ENCODE measurements at places on chromosomes 3 and 15.

DNA sequence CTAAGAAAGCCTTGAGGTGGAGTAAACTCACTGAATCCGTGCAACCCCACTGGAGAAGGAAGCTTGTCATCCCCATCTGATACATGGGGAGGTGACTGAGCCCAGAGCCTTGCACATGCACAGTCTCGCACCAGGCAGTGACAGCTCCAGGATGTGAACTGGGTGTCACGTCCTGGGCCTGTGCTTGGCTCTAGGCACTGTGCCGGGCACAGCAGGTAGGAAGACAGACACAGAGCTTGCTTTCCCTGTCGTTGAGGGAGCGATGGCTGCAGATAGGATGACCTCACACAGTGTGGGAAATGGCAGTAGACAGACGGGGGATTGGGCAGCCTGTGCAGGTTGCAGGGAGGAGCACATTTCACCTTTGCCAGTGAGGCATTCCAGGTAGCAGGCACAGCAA lies 12.2 kb upstream of the ATP2B2 start:
- DNase-seq: no peak

DNA sequence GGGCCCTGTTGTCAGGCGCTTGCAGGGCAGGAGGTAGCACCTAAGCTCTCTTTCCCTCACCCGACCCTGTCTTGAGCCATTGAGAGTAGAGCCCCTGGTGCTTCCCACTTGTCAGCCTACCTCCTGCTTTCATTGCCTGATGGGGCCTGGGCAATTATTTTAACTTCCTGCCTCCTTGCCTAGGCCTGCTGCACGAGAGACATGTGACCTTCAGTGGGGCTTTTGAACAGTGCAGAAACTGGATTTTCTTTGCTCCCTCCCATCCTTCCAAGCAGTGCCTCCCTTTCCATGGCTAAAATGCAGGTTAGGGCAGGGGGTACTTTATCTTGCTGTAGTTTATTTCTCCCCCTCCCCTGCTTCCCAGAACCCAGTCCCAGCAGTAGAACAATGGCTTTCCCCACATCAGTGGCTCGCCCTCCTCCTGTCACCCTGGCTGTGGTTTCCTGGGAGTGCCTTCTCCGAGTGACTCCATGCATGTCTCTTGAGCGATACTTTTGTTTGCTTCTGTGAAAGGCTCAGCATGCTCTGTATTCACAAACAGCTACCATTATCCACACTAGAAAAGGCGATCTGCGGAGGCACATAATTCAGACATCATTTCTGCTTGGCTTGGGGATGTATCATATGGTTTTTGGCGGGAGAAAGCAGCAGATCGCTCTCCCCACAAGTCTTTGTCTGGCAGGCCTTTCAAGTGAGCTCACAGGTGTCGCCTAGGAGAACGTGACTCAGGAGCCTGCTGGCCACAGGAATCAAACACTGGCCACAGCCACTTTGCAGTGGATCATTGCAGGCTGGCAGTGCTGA lies 24.1 kb downstream of the PDIA5 start:
- DNase-seq: peak; percentile 55

DNA sequence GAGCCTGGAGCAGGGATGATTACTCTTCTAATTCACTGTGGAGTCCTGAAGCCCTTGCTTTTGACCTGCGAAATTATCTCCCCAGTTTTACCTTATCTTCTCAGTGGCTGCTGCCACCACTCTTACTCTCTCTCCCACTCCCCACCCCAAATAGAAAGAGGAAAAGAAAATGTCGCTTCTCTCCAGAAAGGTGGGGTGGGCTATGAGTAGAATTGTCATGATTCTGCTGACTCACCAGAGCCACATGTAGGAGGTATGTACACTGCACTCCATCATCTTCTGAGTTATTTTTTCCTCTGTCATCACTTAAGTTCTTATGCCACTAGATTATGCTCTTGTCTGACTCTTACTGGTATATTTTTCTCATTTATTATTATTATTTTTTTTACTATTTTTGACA lies 43.9 kb upstream of the TMEM158 start:
- no peak for DNase-seq

DNA sequence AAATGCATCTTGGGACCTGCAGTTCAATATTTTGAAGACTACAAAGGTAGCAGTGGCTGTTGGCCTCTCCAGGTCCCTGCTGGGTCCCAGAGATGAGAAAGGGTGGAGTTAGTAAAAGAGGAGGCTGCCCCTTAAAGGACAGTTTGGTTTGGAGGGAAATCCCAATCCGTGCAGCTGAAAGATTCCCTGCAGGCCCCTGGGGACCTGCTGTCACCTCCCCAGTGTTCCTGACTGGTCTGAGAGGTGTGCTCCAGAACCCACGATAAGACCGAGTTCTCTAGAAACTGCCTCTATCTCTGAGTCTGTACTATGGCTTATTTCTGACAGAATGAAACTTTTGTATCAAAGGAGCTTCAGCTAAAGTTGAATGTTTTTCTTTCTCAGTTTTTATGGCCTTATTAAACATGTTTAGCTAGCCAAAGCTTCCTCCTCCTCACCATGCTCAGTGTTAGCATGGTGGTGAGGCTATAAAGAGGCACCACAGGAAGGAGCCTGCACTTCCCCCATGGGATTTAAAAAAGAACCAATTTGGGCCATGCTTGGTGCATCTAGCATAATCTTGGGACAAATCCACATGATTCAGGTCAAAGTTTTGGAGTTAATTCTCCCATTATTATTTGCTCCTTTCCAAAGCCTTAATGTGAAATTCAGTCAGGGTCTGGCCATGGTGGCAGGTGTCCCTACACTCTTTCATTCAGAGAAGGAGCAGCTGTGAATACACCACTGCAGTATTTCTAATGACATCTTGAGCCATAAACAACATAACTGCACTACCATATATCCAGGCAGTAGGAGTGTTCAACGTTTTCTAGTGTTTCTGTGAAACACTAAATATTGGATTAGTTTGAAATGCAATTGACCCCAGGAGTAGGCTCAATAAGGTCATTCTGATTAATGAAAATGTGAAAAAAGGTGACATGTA lies 74.4 kb downstream of the ATP1B3 start:
- no peak for DNase-seq

DNA sequence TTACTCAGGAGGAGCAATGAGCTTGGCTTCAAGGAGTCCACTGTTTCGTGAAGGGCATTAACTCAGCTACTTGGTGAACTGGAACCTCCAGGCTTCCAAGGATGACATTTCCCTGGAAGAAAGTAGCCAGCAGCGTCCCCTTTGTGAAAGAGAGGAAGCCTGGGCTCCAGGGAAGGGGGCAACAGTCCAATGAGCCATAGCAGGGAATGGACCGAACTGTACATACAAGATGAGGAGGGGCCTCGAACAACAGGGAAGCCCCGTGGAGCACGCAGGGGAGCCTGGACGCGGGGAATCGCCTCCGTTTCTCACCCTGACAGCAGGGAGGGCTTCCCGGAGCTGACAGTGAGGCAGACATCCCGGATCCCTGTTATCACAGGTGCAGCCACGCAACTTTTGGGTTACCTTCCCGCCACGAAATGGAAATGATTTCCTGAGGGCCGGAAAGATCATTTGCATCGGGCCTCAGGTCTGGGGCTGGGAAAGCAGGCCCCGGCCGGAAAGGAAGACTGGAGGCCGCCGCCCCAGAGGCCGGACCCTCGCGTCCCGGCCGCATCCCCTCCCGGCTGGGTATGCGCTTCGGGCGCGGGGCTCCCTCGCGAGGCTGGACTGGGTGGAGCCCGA lies 475 bp upstream of the SPINT1 start:
- no peak for DNase-seq

GRCh38 chr3:17088017-17088416 lies 203.3 kb downstream of the PLCL2 start:
- DNase-seq: no peak

GRCh38 chr3:153158961-153159735 lies 2.9 kb upstream of the RAP2B start:
- DNase-seq: peak; percentile 34

DNA sequence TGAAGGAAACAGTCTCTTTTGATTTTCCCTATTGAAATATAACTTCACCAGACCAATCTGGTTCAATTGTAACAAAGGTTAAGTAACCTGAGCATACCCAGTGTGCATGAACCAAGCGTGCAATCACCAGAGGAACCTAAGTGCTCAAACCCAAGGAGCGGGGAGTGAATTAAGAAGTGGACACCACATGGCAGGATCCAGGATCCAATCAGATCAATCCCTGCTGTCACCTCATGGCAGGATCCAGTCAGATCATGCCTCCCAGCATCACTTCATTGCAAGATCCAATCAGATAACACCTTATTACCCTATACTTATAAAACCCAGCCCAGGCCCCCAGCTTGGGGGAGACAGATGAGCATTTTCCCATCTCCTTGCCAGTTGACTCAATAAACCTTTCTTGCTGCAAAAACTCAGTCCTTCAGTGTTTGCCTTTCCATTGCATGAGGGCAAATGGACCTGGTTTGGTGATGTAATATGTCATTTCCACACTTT lies 38.9 kb upstream of the RNU6-1 start:
- DNase-seq: no peak

DNA sequence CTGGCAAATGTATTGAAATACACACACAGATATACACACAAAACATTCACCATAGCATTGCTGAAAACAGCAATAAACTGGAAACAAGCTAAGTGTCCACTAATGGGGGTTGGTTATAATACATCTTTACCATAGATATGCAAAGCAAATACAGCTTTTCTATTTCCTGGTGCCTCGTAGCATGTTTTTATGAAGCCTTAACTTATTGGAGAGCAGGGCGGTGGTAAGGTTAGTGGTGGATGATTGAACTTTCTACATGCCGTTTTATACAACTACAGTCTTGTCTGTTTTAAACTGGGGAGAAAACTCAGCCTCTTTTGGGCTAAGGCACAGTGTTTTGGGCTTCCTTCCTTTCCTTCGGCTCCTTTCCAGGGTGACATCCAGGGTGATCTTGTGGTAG lies 104.5 kb downstream of the NR2F2 start:
- no peak for DNase-seq

- no peak for DNase-seq
These were observed 58.1 kb downstream of the DNAH1 start for GRCh38 chr3:52374173-52374572.

GRCh38 chr15:54843006-54843405 lies 353.7 kb downstream of the RSL24D1 start:
- no peak for DNase-seq

DNA sequence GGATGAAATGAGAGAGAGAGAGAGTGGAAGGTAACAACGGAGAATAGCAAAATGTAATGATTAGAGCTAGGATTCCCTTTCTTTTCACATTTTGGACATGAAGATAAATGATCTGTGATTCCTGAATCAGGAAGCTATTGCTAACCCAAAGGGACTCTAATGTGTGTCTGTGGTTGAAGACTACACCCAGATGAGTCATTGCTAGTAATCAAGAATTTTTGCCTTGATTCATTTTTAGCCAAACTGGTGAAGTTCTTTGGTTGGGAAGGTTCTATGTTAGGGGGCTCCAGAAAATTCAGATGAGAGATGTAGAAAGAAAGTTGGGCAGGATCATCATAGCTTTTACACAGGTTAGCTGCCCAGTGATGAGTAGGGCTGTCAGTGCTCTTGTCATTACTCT lies 116.4 kb downstream of the DUT start:
- DNase-seq: peak; percentile 45

DNA sequence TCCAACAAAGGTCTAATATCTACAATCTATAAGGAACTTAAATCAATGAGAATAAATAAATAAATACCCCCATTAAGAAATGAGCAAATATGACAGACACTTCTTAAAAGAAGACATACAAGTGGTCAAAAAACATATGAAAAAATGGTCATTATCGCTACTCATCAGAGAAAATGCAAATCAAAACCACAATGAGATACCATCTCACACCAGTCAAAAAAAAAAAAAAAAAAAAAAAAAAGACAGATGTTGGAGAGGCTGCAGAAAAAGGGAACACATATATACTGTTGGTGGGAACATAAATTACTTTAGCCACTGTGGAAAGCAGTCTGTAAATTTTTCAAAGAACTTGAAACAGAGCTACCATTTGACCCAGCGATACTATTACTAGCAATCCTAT lies 31.6 kb upstream of the OR5H6 start:
- DNase-seq: no peak

GRCh38 chr3:27596334-27596841 lies 112.2 kb upstream of the SLC4A7 start:
- peak; percentile 91 for DNase-seq

DNA sequence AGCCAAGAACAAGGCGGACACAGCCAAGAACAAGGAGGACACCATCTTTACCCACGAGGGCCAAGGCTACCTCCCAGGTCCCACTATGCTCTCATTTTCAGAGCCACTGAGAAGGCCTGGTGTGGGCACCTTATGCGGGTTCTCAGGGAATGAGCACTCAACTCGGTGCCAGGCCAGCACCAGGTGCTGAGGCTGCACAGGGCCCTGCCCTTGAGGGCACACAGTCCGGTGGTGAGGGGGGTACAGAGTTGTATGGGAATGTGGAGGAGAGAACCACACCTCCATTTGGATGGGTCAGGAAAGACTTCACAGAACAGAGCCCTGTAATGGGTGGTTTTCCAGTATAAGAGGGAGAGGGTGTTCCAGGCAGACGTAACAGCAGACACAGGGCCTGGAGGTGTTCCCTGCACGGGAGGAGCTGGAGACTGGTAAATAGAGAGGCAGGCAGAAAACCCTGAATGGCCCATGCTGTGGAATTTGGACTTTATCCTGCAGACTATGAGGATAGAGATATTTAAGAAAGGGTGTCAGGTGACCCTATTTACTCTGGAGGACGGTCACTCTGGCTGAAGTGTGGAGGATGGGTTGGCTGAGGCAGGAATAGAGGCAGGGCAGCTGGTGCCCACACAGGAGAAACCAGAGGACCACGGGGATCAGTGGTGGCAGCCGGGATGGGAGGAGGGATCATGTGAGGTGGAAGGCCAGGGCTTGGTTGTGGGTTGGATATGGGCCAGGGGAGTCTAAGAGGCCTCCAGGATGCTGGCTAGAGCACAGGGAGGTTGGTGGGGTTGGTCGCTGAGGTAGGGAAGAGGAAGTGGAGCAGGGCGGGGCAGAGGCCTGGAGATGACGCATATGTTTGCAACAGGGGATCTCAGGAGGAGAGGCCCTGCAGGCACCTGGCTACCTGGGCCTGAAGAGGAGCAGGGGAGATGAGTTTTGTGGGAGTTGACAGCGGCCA lies 34.6 kb downstream of the CRABP1 start:
- DNase-seq: peak; percentile 36

GRCh38 chr15:65470866-65471265 lies 46.6 kb downstream of the DPP8 start:
- DNase-seq: no peak

- DNase-seq: no peak
These were observed 124.3 kb downstream of the CTNNB1 start for GRCh38 chr3:41323467-41324155.

DNA sequence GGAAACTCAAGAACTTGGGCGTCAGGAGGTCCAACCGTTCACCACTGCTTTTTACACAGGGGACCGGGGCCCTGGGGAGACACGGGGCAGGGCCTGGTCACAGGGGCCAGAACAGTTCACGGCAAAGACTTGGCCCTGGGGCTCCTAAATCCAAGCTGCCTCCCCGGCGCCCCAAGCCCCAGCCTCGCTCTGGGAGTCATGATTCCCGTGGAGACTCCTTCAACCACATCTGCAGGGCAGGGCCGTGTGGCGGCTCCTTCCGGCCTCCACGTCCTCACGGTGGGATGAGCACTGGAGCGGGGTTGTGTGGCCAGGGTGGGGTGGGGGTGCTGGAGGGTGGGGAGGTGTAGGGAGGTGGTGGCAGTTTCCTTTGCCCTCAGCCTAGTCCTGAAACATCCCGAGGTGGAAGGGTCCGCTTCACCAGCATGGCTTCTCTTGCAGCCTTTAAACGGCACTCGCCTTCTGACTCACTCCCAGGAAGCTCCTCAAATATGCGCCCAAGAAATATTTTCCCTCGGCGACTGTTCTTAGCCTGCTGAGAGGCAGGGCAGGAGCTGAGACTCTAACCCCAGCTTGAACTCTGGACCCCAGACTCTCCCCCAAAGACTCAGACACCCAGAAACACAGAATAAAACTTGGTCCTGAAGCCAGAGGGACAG lies 1.8 kb downstream of the MUC4 start:
- no peak for DNase-seq
